ENCODE measurements at places on chromosomes 16 and 17.
A peak's percentile ranks its signal among the peaks of the same experiment; 100 is the strongest.

GRCh38 chr16:84635702-84636101 is 12.6 kb upstream of the KLHL36 start:
- DNase-seq, result no peak

- no peak for DNase-seq
These were observed 411.7 kb upstream of the ZFHX3 start for GRCh38 chr16:73459586-73459985.

- no peak for DNase-seq
These were observed 51.8 kb downstream of the SF3B3 start for GRCh38 chr16:70575376-70575775.

DNA sequence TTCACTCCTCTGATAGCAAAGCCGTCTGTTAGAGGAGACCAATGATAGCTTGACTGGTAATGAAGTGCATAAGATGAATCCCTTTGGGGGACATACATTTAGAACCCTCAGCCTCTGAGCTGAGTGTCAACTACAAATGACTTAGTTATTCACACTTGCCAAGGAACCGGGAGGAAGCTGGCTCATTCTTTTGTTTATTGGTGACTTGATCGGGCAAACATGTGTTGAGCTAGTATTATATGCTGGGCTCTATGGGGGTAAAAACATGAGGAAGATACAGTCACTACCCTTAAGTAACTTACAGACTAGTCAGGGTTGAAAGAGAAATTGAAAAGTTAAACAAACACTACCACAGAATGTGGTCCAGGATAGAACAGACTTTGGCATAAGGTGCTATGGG is 3.0 kb downstream of the CCL16 start:
- no peak for DNase-seq

DNA sequence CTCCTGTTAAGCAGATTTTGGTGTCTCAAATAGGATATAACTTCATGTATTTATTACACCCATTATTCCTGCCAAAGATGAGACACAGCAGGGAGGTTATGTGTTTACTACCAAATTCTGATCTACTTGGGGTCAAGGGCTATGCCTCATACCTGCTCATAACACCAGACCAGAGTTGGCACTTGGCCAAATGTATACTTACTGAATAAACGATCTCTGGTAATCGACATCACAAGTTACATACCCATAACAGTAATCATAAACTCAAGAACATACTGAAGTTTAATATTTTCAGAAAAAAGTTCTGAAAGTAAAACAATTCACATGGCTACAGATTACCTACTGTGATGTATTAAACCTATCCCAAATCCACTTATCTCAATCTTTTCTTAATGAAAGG is 2.9 kb downstream of the TMEM170A start:
- DNase-seq, result no peak

DNA sequence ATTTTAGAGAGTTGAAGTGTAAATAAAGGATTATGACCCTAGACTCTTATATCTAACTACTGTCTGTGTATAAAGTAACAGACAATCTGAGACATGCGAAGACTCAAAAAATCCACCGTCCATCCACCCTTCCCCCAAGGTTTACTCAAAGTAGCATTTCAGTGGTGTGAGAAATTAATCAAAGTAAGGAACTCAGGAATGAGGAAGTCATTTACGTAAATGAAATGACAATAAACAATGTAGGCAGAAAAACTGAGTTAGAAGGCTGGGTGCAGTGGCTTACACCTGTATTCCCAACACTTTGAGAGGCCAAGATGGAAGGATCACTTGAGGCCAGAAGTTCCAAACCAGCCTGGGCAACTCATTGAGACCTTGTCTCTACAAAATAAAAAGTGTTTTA is 19.8 kb upstream of the NTN1 start:
- no peak for DNase-seq

- no peak for DNase-seq
These were observed 361.0 kb downstream of the CDH13 start for GRCh38 chr16:82987767-82988166.

- DNase-seq, result no peak
These were observed 35.6 kb downstream of the PRKCA start for GRCh38 chr17:66337866-66338485.

- DNase-seq, result peak; percentile 36
These were observed 2.1 kb downstream of the SOX9 start for GRCh38 chr17:72122765-72123529.

DNA sequence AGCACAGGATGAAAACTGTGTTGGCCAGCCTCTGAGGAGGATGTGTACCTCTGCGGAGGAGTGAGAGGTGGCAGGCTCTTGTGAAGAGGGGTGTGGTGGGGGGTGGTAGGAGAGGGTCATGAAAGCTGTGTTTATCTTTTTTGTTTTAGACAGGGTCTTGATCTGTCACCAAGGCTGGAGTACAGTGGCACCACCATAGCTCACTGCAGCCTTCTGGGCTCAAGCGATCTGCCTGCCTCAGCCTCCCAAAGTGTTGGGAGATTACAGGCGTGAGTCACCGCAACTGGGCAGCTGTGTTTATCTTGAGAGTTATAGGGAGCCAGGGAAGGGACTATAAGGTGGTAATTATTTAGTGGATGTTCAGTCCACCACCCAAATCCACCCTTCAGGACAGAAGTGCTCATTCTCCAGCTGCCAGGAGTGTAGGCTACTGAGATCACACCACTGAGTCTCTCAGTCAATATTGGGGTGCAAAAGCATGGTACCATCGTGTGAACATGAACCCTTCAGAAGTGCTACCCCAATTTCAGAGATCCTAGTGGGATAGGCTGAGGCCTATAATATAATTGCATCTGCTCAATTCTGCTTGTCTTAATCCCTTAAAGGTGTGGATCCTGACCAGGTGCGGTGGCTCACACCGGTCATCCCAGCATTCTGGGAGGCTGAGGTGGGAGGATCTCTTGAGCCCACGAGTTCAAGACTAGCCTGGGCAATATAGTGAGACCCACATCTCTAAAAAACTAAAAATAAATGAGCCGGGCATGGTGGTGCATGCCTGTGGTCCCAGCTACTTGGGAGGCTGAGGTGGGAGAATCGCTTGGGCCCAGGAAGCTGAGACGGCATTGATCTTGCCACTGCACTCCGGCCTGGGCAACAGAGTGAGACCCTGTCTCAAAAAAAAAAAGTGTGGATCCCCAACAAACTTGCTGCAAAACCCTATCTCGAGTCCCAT is 788 bp upstream of the EXOC3L1 start:
- DNase-seq, result no peak

GRCh38 chr16:67277294-67277998 is 1.9 kb upstream of the PLEKHG4 start:
- peak; percentile 99 for DNase-seq

DNA sequence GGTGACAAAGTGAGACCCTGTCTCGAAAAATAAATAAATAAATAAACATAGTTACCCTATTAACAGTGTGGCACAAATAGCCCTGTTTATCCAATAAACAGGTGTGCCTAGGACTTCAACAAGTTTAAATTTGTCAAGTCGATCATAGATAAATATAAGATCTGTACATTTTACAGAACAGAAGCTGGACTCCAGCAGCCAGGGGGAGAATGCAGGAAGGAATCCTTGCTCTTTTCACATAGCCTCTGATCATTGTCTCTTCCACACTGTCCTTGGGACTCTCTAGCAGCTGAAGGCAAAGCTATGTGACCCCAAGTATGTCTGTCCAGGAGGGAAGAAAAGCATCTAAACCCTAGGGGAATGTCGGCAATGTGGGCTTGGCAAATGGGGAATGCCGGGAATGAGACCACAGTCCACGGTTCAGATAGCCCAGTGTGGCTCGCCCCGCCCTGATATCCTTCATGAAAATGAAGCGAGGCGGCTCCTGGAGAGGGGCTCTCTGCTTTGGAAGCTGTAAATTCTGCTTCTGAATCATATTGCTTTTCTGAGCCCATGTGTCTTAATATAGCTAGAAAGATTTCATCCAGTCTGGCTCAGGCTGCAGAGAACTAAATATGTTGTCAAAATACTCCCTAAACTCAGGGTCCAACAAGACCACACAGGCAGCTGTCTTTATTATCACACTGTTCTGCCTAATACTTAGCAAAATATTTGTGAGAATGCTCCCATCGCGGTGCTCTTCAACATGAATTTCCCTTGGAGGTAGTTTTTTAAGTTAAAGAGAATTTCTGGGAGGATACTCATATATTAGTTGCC is 24.9 kb upstream of the GRB2 start:
- DNase-seq, result peak; percentile 99

DNA sequence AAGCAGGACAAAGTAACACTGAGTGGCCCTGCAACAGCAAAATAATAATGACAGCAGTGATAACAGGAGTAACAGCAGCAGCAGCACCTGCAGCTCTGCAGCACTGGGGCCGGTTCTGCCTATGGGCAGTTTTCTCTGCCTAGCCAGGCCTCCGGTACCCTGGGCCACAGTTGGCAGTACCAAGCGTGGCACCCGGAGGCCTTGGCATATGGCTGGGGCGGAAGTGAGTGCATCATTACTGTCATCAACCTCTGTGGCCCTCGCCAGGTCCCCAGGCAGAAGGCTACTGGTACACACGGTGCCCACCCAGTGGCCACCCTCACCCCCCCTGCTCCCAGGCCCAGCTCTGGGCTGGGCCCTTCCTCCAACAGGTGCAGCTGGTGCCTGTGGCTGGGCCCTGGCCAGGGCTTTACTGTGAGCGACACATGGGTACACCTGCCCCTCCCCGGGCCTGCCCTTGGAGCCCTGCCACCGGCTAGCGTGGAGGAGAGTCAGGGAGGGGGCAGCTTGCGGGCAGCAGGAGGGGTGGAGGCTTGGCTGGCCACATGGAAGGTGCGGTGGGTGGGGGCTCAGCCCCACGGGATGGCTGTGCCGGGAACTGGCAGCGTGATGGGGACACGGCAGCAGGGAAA is 3.0 kb downstream of the KCNJ12 start:
- no peak for DNase-seq

DNA sequence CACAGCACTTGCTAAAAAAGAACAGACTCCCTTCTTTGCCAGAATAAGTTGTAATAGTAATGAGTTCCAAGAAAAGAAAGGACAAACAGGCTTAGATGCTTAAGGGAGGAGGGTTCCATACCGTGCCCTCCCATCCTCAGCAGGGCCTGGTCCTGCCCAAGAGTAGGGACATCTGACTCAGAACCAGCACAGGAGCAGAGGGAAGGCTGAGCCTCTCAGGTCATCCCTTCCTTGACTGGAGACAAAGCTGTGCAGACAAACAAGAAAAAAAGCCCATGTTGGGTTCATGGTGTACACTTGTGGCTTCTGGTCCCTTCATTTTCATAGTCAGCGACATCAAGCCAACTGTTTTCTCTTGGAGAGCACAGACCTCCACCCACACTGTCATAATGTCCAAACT is 44.2 kb upstream of the NDRG4 start:
- DNase-seq, result no peak

DNA sequence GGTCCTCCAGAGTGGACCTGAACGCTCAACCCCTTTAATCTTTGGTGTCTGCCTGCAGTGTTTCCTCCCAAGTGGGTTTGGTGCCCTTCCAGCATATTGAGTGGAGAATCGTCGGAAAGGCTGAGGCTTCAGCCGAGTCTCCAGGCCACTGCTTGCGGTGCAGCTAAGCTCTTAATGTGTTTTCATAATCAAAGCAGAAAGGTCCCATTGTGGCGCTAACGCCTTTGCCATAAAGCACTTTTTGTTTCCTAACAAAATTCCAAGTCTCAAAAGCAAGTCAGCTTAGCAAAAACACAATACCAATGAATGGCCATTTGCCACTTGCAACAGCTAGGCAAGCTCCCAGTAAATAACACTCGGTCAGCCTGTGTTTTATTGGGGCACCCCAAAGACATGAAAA is 57.6 kb downstream of the KSR1 start:
- DNase-seq, result no peak

- DNase-seq, result peak; percentile 87
These were observed at the start of gene TMEM106A for GRCh38 chr17:43211480-43212402. Gene TMEM106A, plus strand, starts transcription at chr17:43211875. Its CDS starts 1,167 bp downstream, at chr17:43213042.

DNA sequence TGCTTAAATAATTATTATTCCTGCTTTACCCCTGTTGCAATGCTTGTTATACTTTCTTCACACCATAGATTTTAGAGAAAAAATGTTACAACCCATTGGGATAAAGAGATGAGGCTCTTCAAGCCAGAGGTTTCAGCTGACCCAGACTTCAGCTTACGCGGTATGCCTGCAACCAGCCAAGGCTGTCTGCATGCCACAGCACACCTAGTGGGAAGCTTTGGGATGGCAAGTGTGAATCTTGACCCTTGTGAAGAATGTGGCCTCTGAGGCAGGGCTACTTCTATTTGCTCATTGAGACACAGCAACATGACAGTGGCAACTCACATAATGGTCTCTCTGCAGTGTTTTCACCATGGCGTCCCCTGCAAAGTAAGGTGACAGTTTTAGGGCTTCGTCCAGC is 193.9 kb upstream of the PIRT start:
- DNase-seq, result no peak

GRCh38 chr16:54275956-54276355 is 10.6 kb downstream of the IRX3 start:
- DNase-seq, result no peak

All from fibroblast of skin of back (primary cell).